Hematopoietic multipotent progenitor cell treated with erythropoietin and hydrocortisone succinate and interleukin-3 and kit ligand, for 8 days (in vitro differentiated cells): ENCODE measurements at places on chromosomes 5 and 9.

DNA sequence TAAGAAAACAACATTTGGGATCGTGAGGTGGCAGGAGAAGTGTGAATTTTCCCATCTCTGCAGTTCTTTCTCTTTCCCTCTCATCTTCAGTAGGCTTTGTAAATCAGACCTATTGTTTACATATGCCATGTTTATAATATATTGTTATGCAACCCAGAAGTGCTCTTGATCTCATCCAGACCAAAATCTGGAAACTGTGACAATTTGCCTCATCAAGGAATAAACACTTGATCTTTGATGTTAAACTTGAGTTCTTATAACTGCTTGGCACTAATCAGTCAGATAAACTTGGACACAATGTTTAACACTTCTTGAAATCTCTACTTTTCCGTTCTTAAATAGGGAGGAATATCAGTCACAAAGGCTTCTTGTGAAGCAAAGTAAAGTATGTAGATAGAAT lies 384.7 kb downstream of the DMRT2 start:
- DNase-seq: no peak

DNA sequence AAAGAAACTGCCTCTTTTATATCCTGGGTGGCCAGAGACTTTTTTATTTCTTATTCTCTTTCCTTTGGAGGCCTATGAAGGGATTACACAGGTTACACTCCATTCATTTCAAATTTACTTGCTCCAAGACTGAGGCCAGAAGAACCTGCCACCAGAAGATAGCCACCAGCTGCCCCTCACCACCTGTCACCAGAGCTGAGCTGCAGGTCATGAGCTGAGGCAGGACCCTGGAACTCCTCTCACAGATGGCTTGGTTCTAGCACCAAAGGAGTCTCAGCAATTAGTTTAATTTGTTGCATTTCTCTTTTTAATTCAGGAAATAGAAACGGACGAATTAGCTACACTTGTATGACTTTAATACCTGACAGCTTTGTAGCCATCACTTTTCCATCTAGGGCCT lies 313.9 kb downstream of the SPOCK1 start:
- no peak for DNase-seq

DNA sequence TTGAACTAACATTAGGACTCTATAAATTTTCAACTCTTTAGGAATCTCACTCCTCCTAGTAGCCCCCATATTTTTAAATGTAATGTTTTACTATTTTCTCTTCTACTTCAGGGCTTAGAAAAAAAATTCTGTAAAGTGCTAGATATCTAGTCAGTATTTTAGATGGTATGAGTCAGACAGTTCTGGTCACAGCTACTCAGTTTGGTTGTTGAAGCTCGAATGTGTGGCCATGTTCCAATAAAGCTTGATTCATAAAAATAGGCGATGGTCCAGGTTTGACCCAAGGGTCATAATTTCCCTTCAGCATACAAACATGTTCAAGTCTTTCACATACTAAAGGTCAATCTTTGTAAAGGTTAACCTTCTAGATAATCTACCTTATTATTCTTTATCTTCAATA lies 566.0 kb upstream of the CDH18 start:
- no peak for DNase-seq

DNA sequence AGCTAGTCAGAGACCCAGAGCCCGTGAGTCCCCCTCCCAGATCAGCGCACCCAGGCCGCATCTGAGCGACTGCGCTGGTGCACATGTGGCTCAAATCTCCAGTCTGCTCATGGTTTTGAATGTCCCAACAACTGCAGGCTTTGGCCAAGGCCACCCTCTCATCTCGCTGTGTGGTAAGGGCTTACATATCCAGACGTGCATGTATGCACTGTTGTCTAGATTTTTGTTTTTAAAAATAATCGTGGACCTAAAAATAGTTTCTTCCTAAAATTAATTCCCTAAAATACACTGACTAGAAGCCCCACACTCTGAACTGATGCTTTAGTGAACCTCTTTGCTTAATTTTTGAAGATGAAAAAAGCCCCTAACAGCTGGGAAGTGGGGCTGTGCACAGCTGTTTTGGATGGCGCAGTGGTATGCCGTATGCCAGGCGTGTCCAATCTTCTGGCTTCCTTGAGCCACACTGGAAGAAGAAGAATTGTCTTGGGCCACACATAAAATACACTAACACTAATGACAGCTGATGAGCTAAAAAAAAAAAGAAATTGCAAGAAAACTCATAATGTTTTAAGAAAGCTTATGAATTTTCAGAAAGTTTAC lies 143.0 kb upstream of the LHFPL2 start:
- DNase-seq: no peak

DNA sequence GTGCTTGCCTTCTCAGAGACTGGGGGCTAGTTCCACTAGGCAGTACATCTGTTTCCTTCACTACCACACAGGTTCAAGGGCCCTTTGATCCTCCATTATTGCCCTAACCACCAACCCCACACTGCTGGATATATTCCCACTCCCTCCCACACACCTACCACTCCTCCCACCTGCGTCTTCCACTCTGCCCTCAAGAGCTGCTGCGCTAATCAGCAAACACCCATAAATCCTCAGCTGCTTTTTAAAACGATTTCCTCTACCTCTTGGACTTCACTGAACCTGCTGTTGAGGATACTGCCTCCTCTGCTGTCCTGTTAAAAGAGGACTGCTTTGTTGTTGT lies 120.9 kb downstream of the MAPKAP1 start:
- DNase-seq: no peak

- no peak for DNase-seq
Measured at GRCh38 chr9:122835313-122835731, 6.9 kb upstream of the PDCL start.

DNA sequence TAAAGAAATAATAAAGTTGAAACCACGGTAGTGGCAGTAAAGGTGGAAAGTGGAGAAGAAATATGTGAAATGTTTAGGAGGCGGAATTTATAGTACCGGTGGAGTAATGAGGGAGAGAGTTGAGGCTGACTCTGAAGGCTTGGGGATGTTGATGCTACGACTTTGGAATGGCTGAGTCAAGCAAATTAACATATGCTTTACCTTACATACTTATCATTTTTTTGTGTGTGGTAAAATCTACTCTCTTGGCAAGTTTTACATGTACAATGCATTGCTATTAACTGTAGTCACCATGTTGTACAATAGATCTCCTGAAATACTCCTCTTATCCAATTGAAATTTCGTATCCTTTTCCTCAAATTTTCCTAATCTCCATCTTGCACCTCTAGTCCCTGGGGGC lies 179.0 kb downstream of the TAF11L14 start:
- no peak for DNase-seq

- no peak for DNase-seq
Measured at GRCh38 chr9:94818178-94818541, 91.7 kb downstream of the AOPEP start.

- DNase-seq: no peak
Measured at GRCh38 chr9:12272471-12273120, 420.6 kb upstream of the TYRP1 start.
